ENCODE measurements at places on chromosomes 7 and 10.

- DNase-seq: no peak
Measured at GRCh38 chr10:16910793-16911164, 93.6 kb upstream of the RSU1 start.

DNA sequence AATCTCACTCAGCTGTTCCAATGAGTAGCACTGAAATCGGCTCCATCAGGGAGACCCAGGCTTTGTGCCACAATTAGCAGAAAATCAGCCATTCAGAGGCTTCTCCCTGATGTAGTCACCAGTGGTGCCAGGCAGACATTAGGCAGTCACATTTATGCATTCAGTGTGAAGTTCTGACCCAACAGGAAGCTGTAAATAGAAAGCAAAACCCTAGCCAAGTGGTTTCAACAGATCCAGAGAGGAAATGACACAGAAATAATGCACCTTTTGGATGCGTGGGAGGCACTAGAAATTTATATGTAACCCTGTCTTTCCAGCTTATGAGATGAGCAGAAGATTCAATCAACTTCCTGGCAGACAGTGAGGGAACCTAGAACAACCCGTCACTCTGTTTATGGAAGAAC is 186.4 kb downstream of the PDE1C start:
- no peak for DNase-seq

DNA sequence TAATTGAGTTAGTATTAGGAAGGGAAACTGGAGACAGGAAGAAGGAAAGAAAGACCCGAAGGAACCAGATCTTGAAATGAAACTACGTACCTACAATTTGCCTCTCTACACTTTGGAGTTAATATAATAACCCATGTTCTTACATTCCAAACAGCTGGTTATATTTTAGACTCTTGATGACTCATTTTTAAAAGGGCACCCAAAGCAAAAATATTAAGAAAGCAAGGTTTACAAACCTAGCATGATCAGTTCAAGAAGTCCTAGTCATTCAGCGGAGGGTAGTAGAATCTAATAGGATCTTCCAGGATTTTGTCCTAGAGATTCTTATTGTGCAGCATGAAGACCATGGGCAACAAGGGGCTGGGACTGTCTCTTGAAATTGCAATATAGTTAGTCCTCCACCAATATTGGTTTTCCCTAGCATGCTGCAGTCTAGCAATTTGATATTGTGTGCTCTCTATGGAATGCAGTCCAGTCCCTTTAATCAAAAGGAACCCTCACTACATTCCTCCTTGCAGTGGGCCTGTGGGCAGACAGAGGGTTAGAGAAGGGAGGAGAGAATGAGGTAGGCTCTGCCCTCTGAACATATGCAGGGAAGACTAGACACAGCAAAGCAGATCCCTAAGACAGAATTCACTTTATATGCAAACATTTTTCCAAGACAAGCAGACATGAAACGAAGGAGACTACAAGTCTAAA is 230.3 kb downstream of the INHBA start:
- DNase-seq: no peak

DNA sequence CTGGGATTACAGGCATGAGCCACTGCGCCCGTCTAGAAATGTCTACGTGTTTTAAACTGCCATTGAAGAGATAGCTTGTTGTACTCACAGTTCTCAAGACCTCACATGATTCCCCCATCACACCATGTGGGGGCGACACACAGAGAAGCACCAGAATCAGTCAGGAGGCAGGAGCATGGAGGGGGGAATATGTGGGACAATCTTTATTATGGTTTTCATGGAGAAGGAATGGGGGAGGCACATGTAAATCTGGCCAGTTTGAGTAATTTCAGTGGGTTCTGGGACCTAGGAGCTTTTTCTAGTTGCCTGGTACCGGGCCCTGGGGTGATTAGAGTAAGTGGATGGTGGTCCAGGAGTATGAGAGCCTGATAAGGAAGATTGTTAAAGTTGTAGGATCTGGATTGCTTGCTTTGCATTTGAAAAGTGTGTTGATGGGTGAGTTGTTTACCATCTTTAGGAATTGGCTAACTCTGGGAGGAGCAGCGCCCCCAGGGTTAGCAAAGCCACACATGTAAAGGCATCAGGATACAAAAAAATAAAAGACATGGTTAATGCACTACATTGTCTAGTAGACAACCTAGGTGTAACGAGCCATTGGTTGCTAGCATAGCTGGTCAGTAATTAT is 85.4 kb upstream of the SLC13A1 start:
- no peak for DNase-seq

DNA sequence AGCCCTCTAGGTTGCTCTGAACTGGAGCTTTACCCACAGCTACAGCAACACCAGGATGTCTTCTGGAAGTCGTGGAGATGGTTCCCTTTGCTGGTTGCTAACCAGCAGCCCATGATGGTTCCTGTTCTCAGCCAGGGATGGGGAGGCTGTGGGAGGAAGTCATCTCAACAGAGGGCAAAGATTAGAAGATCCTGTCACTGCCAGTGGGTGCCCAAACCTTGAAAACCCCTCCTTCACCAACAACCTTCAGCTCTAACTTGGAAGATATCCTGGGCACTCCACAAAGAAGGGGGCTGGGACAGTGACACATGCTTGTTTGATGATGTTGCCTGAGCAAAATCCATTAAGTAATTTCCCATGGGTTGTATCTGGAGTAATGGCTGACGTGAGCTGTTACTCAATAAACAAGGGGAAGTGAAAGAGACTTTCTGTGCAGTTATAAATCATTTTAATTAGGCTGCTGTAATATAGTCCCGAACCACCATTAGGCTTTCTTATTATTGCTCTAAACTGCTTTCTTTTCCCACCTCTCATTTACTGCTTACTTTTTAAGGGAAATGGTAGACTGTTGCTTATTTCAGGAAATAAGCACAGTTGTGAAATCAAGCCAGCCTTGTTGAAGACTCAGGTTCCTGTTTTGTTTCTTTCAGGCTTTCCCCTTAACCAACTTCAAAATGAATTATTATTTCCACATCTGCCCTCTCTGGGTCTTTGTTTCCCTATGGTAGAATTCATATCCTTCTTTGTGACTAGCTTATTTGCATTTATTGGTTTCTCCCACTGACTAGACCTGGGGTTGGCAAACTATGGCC is 124.8 kb downstream of the PPP1R17 start:
- DNase-seq: no peak

DNA sequence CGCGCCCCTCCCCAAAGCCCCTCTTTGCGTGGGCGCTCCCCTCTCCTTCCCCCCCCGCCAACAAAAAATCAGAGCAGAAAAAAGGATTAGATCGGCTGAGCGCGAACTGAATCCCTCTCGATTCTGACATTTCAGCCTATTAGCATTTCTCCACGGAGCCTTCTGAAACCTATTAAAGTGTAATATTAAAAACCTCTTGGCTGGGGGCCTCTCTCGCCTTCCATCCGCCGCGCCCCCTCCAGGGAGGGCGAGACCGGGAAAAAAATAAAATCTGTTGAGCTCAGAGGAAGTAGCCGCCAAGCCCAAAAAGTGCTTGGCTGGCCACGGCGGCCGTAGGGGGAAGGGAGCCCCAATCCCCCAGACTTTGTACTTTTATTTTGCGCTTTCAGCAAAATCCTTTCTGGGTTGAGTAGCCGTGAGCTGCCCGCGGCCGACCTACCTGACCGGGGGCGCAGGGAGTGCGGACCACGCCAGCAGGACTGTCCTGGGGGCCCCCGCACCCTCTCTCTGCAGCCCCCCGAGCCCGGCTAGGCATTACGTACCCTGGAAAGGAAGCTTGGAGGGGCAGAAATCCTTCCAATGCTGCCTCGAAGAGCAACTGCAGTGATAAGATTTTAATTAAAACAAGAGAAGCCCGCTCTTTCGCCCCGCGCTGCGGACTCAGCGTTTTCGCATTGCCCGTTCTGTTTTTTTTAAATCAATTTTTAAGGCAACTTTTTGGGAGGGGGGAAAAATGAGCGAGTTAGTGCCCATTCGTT is 1.3 kb upstream of the TNRC18 start:
- DNase-seq: no peak

GRCh38 chr10:7485244-7485556 is 74.4 kb upstream of the SFMBT2 start:
- DNase-seq: no peak

- no peak for DNase-seq
Measured at GRCh38 chr7:84981055-84981976, 205.5 kb downstream of the SEMA3D start.

DNA sequence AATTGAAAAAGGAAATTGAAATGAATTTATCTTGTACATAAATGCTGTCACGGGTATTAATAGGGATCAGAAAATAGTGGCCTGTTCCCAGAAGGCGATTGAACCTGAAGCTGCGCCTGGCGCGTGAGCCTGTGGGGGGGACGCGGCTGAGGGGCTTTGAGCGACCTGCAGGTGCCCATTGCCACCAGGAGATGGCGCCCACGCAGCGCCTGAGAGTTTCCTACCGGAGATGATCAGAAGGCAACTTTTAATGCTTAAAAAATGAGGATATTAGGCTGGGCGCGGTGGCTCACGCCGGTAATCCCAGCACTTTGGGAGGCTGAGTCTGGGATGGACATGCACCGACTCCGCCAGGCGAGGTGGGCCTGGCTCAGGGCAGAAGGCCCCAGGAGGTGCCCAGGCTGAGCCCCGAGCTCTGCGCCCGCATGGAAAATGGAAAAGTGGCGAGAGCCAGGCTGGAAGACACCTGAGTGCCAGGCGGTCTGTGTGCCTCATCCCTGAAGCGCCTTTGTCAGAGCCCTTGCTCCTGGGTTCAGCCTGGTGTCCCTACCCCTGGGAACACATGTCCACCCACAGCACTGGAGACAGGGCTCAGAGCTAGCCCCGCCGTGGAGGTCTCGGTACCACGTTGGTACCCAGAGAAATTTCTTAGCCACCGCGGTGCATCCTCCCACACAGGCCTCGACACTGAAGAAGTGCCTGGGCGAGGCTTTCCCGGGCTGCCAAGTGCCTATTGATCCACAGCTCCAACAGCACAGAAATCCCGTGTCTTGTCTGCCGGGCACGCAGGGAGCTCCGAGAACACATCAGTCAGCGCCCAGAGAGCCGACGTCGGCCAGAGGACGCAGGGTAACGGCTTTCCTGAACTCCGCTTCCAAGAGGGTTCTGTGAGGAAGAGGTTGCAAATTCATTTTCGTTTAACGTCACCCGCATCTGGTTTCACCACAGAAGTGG is 117.4 kb downstream of the INPP5A start:
- DNase-seq: no peak

GRCh38 chr7:113015034-113015645 is 71.5 kb downstream of the GPR85 start:
- DNase-seq: no peak
